ENCODE measurements at places on chromosomes 6 and 20.

DNA sequence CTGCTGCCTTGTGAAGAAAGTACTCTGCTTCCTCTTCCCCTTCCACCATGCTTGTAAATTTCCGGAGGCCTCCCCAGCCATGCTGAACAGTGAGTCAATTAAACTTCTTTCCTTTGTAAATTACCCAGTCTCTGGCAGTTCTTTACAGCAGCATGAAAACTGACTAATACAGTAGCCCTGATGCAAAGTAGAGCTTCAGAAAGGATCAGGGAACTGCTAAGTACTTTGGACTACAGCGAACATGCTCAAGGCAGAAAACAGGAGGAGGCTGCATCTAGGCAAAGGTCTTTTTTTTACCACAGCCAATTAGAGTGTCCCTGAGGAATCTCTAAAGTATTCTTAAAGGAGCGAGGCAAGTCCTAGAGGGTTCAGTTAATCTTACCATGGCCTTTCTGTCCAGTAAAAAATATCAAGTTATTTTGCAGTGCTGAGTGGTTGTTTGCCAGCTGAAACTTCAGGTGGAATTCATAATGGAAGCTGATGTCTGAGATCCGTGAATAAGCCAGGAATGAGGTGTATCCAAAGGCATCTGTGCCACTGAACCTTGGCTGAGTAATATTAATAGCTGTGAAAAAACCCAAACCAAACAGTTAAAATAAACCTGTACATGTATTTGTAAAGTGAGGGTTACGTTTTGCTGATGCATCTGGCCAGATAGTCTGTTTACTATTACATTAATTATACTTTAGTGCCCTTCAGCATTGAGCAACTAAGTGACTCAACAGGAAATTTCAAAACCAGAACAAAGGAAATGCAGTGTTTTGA lies 170.4 kb downstream of the PHF3 start:
- no peak for DNase-seq

DNA sequence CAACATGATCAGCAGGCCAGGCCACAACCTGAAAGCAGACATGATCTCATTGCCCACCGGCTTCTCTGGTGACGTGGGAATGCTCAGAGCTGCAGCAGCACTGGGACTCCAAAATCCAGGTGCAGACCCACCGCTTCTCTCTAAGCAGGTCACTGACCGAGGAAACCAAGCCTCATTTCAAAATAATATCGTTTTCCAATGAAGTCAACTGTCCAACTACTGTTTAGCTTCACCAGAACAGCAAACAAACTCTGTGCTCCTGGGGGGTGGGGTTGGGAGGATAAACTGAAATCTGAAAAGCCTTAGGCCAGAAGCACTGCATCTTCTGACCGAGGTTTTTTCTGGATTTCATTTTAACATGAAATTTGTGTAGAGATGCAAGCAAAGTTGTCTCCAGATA lies at the start of gene GPLD1:
TSS of gene GPLD1 (minus strand) at position 109 of the 400 bp plus-strand sequence. CDS start at position 42, 67 bp downstream.
- DNase-seq, result no peak

GRCh38 chr6:109672175-109672574 lies 18.8 kb downstream of the AK9 start:
- DNase-seq, result no peak

- no peak for DNase-seq
Measured at GRCh38 chr6:108672641-108673040, 111.9 kb downstream of the FOXO3 start.

GRCh38 chr20:59351157-59352040 lies 51.0 kb downstream of the EDN3 start:
- DNase-seq, result no peak

GRCh38 chr6:136643850-136644596 lies 93.8 kb upstream of the MAP7 start:
- DNase-seq, result peak; percentile 98

- DNase-seq, result no peak
Measured at GRCh38 chr6:6557504-6557839, 31.0 kb upstream of the LY86 start.

GRCh38 chr6:34484899-34485298 lies 19.0 kb downstream of the PACSIN1 start:
- DNase-seq, result no peak

- DNase-seq, result no peak
Measured at GRCh38 chr20:24912397-24913075, 36.5 kb upstream of the CST7 start.

DNA sequence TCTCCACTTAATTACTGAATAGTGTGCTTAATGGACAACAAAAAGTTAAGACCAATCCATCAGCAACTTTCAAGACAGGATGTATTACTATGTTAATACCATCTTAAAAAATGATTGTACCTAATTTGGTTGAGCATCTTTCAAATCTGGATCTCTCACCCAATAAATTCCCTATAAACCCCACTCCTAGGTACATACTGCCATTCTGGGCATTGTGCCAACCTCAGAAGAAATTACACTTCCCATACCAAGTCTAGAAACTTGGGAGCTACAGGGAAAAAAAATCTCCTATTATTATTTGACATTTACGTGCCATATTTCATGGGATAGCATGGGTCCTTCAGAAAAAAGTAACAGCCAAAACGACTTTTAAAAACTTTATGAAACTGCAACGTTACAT lies 5.1 kb downstream of the SYNCRIP start:
- DNase-seq, result no peak

GRCh38 chr20:23143098-23143497 lies 57.0 kb upstream of the CD93 start:
- peak; percentile 54 for DNase-seq

DNA sequence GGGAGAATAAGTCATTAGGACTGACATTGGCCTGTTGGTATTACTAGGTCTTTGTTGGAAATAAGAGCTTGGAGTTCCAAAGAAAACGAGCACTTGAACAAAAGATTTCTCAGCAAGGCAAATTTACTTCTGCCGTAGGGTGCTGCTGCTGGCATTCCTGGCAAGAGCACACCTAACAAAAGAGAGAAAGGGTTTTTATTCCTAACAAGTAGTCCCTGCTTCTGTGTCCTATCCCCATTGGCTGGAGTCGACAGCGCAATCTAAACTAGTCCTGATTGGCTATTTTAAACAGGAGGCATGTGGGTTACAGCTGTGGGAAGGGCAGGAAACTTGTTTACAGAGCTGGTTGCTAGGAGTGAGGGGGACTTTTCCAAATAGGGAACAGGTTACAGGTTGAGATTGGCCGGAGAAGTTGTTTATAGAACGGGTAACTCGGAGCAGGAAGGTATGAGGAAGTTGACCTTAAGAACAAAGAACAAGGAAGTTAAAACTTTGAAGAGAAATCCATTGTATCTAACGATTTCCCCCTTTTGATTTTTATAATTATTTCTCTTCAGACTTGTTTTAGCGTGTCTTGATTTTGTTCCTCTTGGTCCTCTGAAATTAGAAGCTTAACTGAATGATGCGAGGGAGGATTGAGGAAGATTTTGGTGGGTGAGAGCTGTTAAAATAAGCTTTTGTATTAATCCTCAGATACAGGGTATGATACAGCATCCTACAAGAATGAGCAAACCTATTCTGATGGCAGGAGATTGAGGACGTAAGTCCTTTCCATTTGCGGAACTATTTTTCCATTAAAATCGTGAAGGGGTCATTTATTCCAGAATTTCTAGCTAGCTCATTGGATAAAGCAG lies 3.4 kb upstream of the ZNFX1 start:
- DNase-seq, result peak; percentile 71

- no peak for DNase-seq
Measured at GRCh38 chr6:170098428-170099170, 192.3 kb downstream of the DLL1 start.

DNA sequence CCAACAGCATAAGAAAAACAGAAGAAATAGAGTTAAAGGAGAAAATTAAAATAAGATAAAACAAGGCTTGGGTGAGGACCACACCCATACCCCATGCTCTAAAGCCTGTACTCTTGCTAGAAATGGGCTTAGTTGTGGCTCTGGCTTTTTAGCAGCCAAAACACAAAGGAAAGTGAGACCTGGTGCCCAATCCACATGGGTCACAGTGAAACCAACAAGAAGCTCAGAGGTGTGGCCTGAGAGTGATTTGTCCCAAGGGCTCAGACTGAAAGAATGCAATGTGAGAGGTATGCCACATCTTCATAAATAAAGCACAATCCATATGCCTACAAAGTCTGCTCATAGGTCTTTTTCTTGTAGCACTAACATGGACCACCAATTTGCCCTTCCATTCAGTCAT lies 21.1 kb downstream of the HM13 start:
- DNase-seq, result no peak

DNA sequence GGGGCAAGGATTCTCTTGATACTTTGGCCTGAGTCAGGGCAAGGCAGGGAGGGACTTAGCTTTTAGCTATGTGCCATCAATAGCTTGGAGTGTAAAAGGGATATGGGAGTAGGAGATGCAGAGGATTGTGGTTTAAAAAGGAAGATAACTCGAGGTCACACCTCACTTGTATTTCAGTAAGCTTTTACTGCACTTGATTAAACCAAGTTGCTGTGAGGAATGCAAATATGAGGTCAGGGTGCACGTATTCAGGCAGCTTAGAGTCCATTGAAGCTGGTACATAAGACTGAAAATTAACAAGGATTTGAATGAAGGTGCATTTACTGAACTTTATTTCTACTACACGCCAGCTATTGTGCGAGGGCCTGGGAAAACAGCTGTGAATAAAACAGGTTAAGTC lies 32.1 kb downstream of the DSTN start:
- no peak for DNase-seq

GRCh38 chr6:43977404-43978111 lies 149.7 kb downstream of the MRPL14 start:
- no peak for DNase-seq

DNA sequence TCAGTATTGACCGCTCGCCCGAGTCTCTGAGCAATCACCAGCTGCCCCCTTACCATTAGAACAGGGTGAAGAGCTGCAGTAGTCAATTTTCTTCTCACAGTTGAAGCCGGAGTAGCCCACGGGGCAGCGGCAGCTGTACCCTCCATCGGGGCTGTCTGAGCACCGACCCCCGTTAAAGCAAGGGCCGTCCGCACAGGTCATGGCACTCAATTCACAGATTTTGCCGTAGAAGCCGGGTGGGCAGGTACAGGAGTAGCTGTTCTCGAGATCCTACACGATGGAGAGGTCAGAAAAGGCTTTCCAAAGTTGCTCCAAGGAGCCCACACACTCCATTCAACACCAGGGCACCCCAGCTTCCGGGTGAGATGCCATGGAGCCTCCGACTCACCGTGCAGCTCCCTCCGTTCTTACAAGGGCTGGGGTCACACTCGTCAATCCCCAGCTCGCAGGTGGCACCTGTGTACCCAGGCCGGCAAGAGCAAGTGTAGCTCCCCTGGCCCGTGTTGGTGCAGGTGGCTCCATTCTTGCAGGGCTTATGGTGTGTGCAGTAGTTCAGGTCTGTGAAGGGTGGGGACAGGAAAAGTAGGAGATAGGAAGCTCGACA lies 5.9 kb downstream of the DLL1 start:
- no peak for DNase-seq

DNA sequence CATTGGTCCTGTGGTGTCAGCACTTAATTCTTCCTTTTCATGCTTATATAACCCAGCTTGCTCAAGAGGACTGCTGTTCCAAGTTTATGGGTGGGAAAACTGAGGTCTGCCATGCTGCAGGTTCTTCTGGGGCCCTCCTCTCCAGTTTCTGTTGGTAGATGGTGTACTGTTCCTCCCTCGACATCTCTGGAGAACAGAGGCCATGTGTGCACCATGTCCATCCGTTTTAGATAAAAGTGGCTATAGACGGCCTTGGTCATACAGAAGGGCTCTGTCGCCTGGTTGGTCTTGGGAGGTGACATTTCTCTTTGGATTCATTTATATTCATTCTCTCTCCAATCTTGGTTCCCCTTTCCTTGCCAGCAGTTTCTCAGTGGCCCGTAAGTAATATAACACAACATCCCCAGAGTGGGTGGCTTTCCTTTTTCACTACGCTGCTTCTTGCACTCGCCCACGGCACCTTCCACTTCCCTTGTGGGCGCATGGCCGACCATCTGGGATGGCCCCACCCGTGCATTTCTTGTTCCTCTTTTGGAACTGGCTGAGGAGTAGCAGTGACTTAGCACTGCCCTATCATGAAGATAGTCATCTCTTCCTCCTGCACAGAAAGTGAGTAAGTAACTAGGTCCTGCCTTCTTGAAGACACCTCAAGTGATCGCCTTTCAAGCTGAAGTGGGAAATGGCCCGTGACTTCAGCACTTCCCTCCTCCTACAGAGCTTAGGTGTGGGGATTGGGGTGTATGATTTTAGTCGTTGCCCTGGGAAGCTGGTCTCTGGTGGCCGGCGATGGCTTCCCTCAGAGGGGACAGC lies 94.2 kb downstream of the RREB1 start:
- DNase-seq, result peak; percentile 62

- no peak for DNase-seq
Measured at GRCh38 chr6:56688521-56688920, 45.8 kb upstream of the DST start.

GRCh38 chr6:64987066-64987465 lies 720.0 kb downstream of the EYS start:
- no peak for DNase-seq

DNA sequence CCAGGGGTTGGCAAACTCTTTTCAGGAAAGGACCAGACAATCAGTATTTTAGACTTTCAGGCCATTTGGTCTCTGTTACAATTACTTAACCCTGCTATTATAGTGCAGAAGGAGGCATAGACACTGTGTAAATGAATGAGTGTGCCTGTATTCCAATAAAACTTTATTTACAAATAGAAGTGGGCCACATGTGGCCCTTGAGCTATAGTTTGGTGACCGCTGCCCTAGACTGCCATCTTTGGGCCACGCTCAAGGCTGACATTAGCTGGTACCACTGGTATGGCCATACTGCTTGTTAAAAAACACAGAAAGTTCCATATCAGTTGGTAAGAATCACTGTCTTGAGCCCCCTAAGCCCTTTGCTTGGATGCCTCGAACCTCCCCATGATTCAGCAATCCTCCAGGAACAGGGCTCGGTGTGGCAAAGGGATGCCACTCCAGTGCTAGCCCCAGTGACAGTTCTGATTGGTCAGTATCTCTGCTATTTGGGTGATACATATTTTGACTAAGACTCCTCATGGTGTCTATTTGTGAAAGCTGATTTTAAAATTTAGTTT lies 23.3 kb upstream of the SNRNP48 start:
- DNase-seq, result no peak

- no peak for DNase-seq
Measured at GRCh38 chr6:42896178-42896719, 16.8 kb downstream of the RPL7L1 start.

DNA sequence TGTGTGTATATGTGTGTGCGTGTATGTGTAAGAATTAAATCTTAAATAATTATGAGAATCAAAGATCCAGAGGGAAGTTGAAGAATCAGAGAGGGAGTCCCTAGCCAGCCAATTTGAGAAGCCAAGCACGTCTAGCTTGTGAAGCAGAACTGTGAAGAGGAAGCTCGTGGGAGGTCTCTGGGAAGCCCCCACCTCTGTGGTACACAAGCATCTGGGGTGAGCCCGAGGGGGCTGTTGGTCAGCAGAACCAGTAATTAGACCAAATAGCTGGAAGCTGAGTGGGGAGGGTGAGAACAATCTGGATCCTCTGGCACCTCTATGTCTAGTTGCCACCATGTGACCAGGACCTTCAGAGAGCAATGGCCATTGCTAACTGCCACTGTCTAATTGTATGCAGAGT lies 310.0 kb upstream of the PRND start:
- no peak for DNase-seq

GRCh38 chr6:23137611-23138010 lies 568.2 kb downstream of the HDGFL1 start:
- DNase-seq, result no peak

Measured in stomach (tissue), 19 donors.